ENCODE measurements at places on chromosomes 7 and 10. TPM values are rescaled to one million over a fixed set of nuclear protein-coding genes. Genes with fewer than 3 reads are reported as not detected.

The MXI1 gene
- total RNA-seq, result 44.1 TPM

The CASP2 gene
- total RNA-seq, result 23.5 TPM

The COL26A1 gene
- total RNA-seq, result 16.3 TPM

DNA sequence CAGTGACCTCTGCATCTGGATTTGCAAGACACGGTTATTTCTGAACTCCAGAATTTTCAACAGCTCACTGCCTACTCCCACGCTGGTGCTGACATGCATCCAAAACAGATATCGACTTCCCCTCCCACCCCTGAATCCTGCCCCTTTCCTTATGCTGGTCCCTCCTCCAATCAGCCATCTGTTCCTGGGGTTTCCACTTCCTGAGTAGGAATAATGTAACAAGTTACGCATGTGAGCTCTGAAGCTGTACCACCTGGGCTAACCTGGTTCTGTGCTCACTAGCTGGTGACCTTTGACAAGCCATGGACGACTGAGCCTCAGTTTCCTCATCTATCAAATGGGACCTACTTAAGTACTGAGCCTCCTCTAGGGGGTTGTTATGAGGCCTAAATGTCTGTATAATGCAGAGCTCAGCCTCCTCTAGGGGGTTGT, 1.7 kb upstream of the NCAPG2 start:
- DNase-seq, result no peak

The CALML5 gene
- not detected for total RNA-seq

DNA sequence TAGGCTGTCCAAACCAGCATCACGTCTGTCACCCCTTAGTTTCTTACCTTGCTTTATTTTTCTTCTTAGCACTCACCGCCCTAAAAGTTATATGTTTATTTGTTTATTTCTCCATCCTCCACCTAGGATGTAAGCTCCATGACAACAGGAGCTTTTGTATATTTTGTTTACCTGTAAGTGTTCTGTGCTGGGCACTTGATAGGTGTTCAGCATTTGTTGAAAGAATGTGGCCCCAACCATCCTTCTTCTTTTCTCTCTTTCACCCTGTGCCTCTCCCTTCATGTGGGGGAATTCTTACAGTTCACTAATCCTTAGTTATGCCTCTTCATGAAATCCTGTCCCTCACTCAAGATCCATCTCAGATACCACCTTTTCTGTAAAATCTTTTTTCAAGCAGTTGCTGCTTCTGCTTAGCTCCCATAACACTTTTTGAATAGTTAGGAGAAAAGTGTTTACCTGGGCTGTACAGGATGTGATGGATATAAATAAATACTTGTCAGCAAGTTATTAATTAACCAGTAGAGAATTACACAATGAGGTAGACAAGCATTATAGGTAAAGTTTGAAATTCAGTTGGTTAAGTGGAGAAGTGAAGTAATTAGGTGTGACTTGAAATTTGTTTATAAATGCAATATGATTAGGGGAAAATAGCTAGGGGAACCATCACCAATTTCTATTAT, 9.7 kb downstream of the AHR start:
- no peak for DNase-seq

- no peak for DNase-seq
Measured at GRCh38 chr10:493391-494148, 195.9 kb downstream of the DIP2C start.

- no peak for DNase-seq
Measured at GRCh38 chr10:29841724-29842649, 207.2 kb upstream of the SVIL start.

DNA sequence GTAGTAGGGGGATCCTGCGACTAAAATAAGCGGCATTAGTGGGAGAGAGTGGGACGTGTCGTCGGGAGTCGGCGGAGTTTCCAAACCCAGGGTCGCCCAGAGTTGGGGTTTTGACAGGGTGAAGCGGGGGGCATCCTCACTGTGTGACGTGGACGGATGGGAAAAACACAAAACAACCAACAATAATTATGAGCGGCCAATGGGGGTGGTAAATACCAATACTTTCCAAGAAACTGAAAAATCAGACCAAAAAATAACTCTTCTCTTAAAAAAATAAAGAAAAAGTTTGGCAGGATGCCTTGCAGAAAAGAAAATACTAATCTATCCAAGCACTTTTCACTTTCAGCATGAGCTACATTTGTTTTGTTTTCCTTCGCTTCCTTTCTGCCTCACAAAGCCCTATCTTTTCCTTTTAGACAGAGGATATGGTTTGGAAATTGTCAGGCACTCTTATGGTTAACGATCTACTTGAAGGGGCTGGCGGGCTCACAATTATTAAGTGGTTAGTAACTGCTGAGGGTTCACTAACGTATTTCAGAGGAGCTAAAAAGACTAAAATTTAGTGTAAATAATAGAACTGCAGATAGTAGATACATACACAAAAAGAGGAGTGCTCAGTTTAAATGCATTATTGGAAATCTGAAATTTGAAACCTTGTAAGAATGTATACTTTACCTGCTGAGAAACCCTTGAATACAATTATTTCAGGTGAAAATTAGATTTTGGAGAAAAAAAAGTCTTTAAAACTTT, 802 bp upstream of the CDK6 start:
- no peak for DNase-seq

Data from cerebellum (tissue), 4 donors.